T-helper 2 cell treated with Interferon-gamma antibody and Interleukin-4, amounts not matched to agents 100 ng/mL and 5 ng/mL, for 36 hours (primary cell): ENCODE measurements at places on chromosomes 12 and 14. TPM values are rescaled to one million over a fixed set of nuclear protein-coding genes. Genes with fewer than 3 reads are reported as not detected.

The LBHD2 gene
- total RNA-seq: not detected in 2 replicates

The SIX4 gene
- total RNA-seq: 0.82 and 0.89 TPM in 2 replicates

The FITM1 gene
- total RNA-seq: 0.57 and 1.1 TPM in 2 replicates

The DGKA gene
- total RNA-seq: 532 and 550 TPM in 2 replicates

The FAM181A gene
- total RNA-seq: not detected in 2 replicates

The STAC3 gene
- total RNA-seq: 8.8 and 9.1 TPM in 2 replicates

The KCNMB4 gene
- 0.25 and 0.27 TPM in 2 replicates for total RNA-seq

The ZNF410 gene
- 51.6 and 57.1 TPM in 2 replicates for total RNA-seq

The VPS37B gene
- total RNA-seq: 16.0 and 19.5 TPM in 2 replicates

The GLT1D1 gene
- 1.0 TPM in 2 replicates for total RNA-seq

The C12orf75 gene
- total RNA-seq: 300 and 311 TPM in 2 replicates

The OR10A7 gene
- total RNA-seq: not detected in 2 replicates

The FGD4 gene
- 0.16 and 0.48 TPM in 2 replicates for total RNA-seq

The PIGH gene
- total RNA-seq: 17.1 and 17.8 TPM in 2 replicates

The FOXA1 gene
- total RNA-seq: not detected in 2 replicates

The TDP1 gene
- total RNA-seq: 64.9 and 69.6 TPM in 2 replicates

The P2RX2 gene
- not detected in 2 replicates for total RNA-seq

The BICDL1 gene
- total RNA-seq: 42.4 and 44.1 TPM in 2 replicates

The SIX1 gene
- total RNA-seq: 0.14 and 0.25 TPM in 2 replicates

The FANCM gene
- 17.1 and 17.4 TPM in 2 replicates for total RNA-seq

The ALDH1L2 gene
- 0.52 and 0.73 TPM in 2 replicates for total RNA-seq

The IAPP gene
- not detected in 2 replicates for total RNA-seq

The TM9SF1 gene
- total RNA-seq: 41.2 and 42.6 TPM in 2 replicates

The APOLD1 gene
- total RNA-seq: 7.9 and 9.5 TPM in 2 replicates

The C12orf42 gene
- 0.32 and 0.80 TPM in 2 replicates for total RNA-seq

The IQSEC3 gene
- 0.11 and 0.39 TPM in 2 replicates for total RNA-seq

The VRTN gene
- total RNA-seq: not detected in 2 replicates

The OVCH1 gene
- not detected in 2 replicates for total RNA-seq

The ARHGAP5 gene
- 31.2 and 32.5 TPM in 2 replicates for total RNA-seq

The HPD gene
- not detected in 2 replicates for total RNA-seq

The RND1 gene
- 1.6 and 1.7 TPM in 2 replicates for total RNA-seq

The TSPAN11 gene
- not detected in 2 replicates for total RNA-seq

The TSHR gene
- total RNA-seq: 1.9 TPM in 2 replicates

The RDH12 gene
- total RNA-seq: not detected in 2 replicates

The EML1 gene
- 0.30 and 0.39 TPM in 2 replicates for total RNA-seq

The RPL6 gene
- 1,174 and 1,185 TPM in 2 replicates for total RNA-seq

The RNASE3 gene
- not detected in 2 replicates for total RNA-seq
